ENCODE measurements at places on chromosomes 2 and 18. TPM values are rescaled to one million over a fixed set of nuclear protein-coding genes. Genes with fewer than 3 reads are reported as not detected.
A peak's percentile ranks its signal among the peaks of the same experiment; 100 is the strongest.

DNA sequence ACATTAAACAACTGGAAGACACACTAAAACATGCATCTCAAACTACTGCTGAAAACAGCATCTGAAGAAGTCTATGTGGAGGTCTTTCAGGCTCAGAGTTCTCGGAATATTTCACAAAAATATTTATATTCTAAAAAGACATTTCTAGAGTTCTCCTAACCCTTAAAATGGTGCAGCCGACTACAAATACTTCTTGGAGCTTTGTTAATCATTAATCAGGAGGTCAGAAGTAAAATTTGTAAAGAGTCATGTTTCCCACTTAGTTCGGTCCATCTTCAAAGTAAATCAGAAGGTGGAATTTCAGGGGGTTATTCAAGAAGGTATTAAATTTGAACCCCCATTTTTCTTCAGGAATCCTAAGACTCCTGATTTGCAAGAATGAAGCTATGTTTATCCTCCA lies 72.7 kb downstream of the FAM228A start:
- no peak for DNase-seq

- no peak for DNase-seq
Observed at GRCh38 chr2:200614249-200614648, 28.4 kb downstream of the AOX1 start.

POTEJ gene
- polyA plus RNA-seq, result not detected

- DNase-seq, result no peak
Observed at GRCh38 chr2:62706721-62707521, 1.4 kb downstream of the EHBP1 start.

DNA sequence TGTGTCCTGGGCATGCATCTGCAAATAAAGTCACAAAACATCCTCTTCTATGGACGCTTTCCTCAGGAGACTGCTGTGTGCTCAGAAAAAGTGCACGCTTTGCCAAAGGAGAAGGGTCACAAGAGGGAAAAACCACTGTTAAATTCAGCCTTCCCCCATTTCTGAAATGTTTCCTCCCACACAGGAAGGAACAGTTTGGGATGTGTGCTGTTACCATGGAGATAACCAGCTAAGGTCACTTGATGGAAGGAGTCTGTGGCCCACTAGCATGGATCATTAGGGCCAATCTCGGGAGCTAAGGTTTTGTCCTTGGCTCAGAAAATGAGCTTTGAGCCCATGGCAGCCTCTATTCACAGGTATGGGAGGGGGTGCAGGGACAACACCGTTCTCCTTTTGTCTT lies 5.6 kb downstream of the KCNE4 start:
- no peak for DNase-seq

GRCh38 chr2:68158134-68158447 lies 403 bp downstream of the PNO1 start:
- DNase-seq, result no peak

- DNase-seq, result no peak
Observed at GRCh38 chr18:46362533-46362932, 258.3 kb downstream of the HAUS1 start.

DNA sequence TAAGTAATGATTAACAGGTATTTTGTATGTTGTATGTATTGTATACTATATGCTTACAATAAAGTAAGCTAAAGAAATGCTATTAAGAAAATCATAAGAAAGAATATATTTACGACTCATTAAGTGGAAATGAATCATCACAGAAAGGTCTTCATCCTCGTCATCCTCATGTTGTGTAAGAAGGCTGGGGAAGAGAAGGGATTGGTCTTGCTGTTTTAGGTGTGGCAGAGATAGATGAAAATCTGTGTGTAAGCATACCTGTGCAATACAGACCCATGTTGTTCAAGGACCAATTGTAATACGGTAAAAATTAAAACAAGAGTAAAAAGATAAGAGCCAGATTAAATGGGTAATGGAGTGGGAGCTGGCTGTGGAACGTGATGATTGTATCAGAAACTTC lies 16.6 kb downstream of the SLC35F5 start:
- no peak for DNase-seq

- DNase-seq, result no peak
Observed at GRCh38 chr18:24112874-24113615, 25.8 kb upstream of the CABYR start.

DNA sequence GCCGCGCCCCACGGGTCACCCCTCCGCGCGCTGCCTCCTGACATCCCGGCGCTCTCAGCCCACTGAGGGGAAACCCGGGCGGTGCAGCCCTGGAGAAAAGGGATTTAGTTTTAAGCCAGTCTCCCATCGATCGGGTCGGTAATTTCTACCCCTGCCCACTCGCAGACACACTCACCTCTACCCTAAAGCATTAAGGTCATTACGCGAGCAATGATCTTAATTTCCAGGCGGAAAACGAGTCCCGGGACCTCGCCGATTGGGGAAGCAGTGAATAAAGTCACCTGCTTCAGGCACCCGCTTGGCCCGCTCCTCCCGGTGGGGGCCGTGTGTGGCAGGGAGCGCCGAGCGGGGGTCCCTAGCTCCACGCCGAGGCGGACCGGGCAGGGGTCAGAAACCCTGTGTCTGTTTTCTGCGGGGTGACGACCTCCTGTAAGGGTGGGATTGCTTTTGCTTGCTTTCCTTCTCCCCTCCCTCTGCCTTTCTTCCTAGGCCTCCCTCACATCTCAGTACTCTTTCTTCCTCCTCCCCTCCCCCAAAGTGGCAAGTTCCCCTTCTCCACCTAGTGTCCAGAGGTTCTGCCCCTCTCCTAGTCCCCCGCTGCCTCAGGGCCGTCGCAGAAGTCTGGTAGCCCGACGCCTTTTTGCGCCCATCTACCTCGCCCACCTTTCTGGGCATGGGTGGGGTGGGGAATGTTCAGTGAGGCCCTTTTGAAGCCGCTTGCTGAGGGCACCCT lies 142.6 kb downstream of the MEIS1 start:
- DNase-seq, result peak; percentile 82

- no peak for DNase-seq
Observed at GRCh38 chr18:32480581-32480980, 9.9 kb upstream of the GAREM1 start.

DNA sequence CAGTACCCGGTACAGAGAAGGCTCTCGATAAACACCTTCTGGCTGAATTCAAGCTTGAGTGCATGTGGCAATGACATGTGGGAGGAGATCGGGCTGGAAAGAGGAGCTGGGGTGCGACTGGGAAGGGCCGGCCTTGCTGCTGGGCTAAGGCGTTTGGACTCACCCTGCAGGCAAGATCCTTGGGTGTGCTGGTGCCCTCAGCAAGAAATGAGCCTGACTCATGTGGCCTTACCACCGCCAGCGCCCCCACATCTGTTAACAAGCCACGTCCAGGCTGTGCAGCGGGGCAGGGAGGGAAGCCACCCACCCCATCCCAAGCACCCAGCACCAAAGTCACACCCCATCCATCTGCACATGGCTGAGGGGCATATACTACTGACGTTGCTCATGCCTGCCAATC lies 1.3 kb downstream of the HS1BP3 start:
- DNase-seq, result no peak

- peak; percentile 40 for DNase-seq
Observed at GRCh38 chr2:108918156-108918874, 70.7 kb downstream of the EDAR start.

PRSS56 gene
- polyA plus RNA-seq, result not detected

WNT10A gene
- not detected for polyA plus RNA-seq

Measured in sigmoid colon (tissue), 7 donors.